ENCODE measurements at places on chromosomes 11 and 22.

DNA sequence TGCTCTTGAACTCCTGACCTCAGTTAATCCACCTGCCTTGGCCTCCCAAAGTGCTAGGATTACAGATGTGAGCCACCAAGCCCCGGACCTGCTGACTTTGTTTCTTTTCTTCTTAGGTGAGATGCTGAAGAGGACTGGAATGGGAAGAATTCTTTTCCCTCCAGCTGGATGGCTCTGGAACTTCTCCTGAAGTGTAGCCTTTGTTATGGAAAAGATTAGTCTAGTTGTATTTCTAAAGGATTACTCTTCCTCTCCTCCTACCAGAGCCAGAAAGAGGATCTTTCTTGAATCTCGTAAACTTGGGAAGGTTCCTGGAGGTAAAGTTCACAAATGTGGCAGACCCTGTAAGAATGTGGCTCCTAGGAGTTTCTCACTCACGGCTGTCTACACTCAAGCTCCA lies 95.4 kb upstream of the LARGE1 start:
- DNase-seq = no peak

DNA sequence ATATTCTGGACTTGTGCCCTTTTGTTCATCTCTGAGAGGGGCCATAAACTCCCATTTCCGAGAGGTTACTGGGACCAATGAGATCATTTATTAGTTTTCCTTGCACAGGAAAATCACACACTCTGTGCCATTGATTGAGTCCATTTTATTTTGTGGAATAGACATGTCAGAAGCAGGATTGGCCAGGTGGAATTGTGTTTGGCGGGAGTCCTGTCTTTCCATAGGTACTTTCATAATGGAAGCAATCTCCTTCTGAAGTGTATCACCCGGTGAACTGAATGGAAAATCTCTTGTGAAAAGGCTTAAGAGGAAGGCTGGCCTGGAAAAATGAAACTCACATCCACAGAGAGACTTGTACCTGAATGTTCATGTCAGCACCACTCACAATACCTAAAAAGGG lies 63.0 kb upstream of the PARVG start:
- DNase-seq = no peak

DNA sequence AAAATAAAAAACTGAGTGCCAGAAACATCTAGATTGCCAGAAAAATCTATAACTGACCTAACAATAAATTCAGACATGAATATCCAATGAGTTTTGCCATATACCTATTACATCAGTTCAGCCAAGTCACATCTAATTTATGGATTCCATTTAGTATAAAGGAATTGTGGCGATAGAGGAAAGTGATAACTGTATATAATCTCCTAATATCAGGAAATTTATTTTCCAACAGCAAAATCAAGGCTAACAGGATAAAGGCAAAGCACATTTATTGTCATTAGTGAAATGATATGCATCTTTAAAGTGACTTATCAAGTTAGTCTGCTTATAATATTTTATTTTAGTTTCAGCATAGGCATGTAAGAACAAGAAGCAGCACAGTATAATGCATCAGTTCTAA lies 298.2 kb upstream of the PITPNB start:
- no peak for DNase-seq

DNA sequence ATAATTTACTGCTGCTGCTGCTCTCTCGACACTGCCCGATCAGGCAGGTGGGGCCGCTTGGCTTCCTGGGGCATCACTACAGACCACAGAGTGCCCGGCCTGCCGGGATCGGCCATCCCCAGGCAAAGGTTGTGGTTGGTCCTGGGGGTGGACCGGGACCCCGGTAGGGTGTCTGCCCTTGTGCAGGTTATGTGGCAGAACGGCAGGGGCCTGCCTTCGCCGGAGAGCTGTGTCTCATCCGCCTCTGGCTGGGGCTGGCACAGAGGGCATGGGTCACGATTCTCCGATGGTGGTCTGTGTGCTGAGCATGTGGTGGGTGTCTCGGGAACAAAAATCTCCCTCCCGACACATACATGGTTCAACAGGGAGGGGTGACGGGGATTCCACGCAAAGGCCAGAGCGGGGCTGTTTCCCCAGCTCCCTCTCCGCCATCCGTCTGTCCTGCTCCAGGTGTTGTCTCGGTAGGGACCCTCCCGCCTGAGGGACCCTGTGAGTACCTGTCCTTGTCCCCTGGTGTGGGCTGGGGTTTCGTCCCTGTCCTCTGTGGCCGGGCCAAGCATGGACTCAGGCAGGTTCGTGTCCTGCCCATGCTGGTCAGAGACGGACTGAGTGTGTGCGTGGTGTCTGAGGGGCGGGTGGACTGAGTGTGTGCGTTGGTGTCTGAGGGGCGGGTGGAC lies 7.8 kb downstream of the GRAMD4 start:
- no peak for DNase-seq

GRCh38 chr11:104366321-104366734 lies 202.4 kb upstream of the PDGFD start:
- no peak for DNase-seq

DNA sequence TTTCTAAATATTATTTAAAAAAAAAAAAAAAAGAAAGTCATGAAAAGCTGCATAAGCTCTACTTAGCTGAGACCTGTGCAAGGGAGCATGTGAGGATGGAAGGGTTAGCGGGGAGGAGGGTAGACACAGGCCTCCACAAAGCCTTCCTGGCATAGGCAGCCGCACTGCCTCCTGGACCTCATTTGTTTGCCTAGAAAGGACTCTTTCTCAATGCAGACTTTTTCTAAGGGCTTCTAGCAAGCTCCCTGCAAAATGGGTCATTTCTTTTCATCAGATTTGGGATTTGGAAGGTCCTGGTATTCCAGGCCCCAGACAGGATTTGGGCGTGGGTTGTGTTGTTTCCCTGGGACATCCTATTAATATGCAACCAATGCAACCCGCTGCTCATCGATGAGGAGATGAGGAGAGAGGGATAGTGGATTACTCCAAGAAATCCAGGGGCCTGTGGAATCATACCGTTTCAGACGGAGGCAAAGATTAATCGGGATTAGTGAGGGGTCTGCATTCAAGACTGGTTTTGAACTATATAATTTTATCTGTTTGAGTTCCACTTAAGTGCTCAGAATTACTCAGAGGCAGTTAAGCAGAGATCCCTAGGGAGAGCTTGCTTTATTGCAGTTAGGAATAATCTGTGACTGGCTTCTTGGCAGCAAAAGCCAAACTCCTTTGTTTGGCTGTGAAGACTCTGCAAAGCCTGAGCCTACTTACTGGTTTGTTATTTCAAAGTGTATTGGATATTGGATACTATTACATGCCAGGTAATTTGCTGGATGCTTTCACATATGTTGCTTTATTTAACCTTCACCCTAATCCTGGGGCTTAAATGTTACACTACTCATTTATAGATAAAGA lies 106.9 kb upstream of the NAV2 start:
- DNase-seq = no peak

DNA sequence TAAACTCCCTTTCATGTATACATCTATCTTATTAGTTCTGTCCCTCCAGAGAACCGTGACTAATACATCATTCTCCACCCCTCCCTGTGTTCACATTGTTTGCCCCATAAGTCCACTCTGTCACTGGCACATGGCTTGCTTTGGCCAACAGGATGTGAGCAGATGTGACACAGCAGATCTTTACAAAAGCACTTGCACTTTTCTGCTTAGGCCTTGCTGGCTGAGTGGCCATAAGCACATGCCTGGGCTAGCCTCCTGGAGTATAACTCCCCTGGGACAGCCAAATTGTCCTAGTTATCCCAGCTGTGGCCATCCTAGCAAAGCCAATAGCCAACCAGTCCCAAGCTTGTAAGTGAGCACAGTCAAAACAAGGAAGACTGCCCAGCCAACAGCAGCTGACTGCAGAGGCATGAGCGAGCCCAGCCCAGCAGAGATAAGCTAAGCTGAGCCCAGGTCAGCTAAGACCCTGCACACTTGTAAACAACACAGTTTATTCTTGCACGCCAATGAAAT lies 9.7 kb upstream of the RCN1 start:
- no peak for DNase-seq

GRCh38 chr11:2271077-2271326 lies 614 bp upstream of the ASCL2 start:
- no peak for DNase-seq
